ENCODE measurements at places on chromosomes 3 and 15. TPM values are rescaled to one million over a fixed set of nuclear protein-coding genes. Genes with fewer than 3 reads are reported as not detected.

Gene THPO
- total RNA-seq: not detected

Gene CCDC54
- total RNA-seq: not detected

Gene GCSAM
- not detected for total RNA-seq

Gene CYP8B1
- not detected for total RNA-seq

Gene DNAH12
- under 0.01 TPM for total RNA-seq

Data from dermis blood vessel endothelial cell (primary cell).